ENCODE measurements at places on chromosomes 7 and 10.
A peak's percentile ranks its signal among the peaks of the same experiment; 100 is the strongest.

- peak; percentile 37 for DNase-seq
Measured at GRCh38 chr10:95504246-95504691, 56.9 kb downstream of the SORBS1 start.

DNA sequence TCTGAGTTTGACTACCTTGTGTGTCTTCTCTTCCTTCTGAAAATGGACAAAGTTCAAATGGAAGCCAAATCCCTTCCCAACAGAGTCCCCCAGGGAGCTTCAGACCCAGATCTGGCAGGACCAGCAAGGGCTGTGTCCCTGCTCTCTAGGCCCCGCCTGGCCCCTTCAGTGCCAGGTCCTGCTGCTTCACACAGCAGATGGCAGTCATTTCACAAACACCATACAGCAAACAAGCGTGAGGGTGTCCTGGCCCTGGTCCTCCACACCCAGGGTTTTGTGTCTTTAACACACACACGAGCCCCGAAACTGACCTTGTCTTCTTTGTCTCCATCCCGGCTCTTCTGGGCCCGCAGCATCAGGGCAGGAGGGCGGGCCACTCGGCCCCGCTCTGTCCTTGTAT, 145.0 kb downstream of the TCERG1L start:
- DNase-seq: no peak

DNA sequence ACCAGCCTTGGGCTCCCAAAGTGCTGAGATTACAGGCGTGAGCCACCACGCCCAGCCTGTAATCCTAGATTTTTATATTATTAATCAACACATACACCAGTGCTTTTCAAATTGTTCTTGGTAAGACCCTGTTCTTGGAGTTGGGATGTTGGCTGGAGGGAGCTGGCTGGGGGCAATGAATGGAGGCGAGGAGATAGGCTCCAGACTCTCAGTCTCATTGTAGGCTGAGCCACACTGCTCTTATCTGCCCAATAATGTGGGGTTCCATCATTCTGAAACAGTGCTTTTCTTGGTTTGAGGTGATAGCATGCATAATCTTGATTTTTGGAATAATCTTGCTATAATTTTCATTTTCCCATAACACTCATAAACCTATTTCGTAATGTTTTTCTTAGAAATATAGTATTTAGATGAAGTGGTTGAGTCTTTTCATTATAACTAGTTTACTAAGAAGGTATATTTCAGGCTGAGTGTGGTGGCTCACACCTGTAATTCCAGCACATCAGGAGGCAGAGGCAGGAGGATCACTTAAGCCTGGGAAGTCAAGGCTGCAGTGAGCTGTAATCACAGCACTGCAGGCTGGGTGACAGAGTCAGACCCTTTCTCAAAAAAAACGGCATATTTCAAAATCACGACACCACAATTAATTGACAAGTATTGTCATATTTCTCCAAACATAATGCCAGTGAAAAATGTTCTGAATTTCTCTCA, 65.1 kb upstream of the LYZL2 start:
- no peak for DNase-seq

GRCh38 chr7:157668221-157668883, 331.5 kb downstream of the DNAJB6 start:
- no peak for DNase-seq

GRCh38 chr7:157004521-157005455, 5.7 kb downstream of the MNX1 start:
- DNase-seq: no peak

DNA sequence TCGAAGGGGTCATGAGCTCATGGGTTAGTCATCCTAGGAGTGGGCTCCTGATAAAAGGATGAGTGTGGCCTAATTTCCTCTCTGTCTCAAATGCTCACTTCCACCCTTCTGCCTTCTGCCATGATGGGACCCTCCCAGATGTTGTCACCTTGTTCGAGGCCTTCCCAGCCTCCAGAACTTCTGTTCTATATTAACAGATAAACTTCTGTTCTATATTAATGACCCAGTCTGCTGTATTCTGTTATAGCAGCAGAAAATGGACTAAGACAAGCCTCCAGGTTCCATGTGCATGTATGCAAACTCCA, 583.2 kb downstream of the GLRX3 start:
- DNase-seq: no peak

- no peak for DNase-seq
Measured at GRCh38 chr7:135406918-135407317, 103.0 kb downstream of the CNOT4 start.

- no peak for DNase-seq
Measured at GRCh38 chr10:112115781-112116385, 67.7 kb downstream of the GPAM start.

GRCh38 chr10:47178537-47179290, 121.3 kb upstream of the GDF10 start:
- DNase-seq: no peak

GRCh38 chr10:17644485-17644943, 563 bp downstream of the STAM start:
- DNase-seq: peak; percentile 41

GRCh38 chr10:70940834-70941568, 52.6 kb upstream of the PCBD1 start:
- no peak for DNase-seq

DNA sequence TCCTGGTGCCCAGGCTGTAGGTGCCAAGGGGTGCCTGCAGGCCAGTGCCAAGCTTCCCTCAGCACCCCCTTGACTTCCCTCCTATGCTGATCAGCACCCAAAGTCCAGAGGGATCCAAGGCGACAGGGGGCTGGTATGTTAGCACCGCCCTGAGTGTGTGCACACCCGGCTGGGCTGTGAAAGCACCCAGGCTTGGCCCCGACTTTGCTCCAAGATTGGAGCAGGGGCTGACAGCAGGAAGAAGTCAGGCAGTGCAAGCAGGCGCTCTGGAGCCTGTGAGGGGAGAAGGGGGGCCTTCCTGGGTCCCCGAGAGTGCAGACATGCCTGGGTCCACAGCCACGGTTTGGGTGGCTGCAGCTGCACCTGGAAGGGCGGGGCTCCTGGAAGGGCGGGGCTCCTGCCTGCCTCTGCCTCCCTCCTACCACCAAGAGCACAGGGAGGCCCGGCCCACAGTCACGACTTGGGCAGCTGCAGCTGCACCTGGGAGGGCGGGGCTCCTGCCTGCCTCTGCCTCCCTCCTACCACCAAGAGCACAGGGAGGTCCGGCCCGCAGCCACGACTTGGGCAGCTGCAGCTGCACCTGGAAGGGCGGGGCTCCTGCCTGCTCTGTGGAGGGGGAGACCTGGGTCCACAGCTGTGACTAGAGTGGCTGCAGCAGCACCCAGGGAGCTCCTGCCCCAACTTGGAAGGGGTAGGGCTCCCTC, 30.2 kb upstream of the ZMYND11 start:
- no peak for DNase-seq

DNA sequence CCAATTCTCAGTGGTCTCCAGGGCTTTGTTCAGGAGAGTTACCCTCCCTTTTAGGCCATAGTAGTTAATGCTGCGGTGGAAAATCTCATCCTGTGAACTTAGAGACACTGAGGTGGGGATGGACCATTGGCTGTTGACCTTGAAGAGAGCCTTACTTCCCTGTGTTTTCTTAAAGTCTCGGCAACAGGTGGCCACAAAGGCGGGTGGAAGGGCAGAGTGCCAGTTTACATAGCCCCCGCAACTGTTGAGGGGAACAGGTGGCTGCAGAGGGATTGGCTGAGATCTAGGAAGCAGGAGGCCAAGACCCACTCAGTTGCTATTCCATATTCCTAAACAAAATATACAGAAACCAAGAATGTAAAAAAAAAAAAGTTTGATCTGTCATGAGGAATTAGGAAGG, 160.6 kb downstream of the ST7 start:
- no peak for DNase-seq

DNA sequence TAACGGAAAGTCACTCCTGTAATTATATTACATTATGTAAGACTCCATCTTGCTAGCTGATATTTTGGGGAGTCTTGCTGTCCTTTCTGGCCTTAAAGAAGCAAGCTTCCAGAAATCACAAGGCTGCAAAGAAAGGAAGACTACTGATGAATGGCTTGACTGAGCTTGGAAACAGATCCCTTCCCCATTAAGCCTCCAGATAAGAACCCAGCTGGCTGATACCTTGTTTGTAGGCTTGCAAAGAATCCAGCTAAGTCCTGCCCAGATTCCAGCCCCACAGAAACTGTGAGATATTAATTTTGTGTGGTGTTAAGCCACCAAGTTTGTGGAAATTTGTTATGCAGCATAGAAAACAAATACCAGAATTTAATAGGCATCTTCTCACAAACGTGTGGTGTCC, 49.9 kb upstream of the TMEM106B start:
- no peak for DNase-seq

GRCh38 chr10:50992972-50993766, 81.1 kb upstream of the PRKG1 start:
- DNase-seq: no peak

GRCh38 chr7:68438016-68438415, 1160.3 kb upstream of the AUTS2 start:
- DNase-seq: no peak

DNA sequence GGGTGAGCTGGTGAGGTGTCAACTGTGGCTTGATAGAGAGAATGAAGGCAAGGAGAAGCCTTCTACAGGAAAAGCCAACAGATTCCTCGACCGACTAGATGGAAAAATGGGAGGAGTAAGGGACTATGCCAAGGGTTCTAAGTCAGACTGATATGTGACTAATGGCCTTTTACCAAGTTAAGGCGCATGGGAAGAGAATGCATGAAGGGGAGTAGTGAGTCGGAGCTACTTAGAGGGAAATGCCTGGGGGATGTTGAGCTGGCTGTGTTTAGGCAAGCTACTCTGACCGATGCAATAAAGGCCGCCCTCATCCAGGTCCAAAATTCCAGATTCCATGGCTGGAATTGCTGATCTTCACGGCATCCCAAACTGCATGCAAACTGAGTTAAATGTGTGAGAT, 48.2 kb downstream of the APBB1IP start:
- no peak for DNase-seq

DNA sequence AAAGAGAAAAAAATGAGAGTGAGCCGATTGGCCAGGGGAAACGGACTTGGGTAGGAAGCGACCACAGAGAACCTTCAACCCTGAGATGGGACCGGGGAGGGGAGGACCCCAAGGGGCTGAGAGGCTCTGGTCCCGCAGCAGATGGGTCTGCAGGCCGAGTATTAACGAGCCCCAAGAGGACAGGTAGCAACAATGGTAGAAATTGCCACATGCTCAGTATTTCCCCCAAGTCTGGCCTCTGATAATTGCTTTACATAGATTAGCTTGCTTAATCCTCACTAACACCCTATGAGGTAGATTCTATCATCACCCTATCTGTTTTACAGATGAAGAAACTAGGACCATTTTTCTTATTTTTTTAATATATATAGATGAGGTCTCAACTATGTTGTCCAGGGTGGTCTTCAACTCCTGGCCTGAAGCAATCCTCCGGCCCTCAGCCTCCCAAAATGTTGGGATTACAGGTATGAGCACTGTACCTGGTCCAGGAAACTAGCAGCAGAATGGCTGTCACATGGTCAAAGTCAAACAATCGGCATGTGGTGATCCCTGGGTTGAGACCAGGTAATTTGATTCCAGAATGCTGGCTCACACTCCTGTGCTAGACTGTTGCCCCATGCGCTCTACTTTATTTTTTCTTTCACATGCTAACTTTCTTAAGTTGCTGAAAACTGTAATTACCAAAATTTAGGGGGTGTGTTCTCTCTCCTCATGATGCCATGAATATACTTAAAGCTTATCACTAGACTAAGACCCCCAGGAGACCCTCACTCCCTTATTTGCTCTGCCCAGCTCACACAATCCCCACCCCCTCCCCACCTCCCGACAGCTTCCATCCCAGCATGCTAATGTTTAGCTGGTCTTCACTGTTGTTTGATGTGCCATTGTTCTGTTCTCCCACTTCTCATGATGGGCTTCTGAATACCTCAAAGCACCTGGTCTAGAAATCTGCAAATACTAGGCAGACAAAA, 67.9 kb upstream of the AFAP1L2 start:
- DNase-seq: no peak

- no peak for DNase-seq
Measured at GRCh38 chr7:26375726-26376174, 84.1 kb downstream of the SNX10 start.

DNA sequence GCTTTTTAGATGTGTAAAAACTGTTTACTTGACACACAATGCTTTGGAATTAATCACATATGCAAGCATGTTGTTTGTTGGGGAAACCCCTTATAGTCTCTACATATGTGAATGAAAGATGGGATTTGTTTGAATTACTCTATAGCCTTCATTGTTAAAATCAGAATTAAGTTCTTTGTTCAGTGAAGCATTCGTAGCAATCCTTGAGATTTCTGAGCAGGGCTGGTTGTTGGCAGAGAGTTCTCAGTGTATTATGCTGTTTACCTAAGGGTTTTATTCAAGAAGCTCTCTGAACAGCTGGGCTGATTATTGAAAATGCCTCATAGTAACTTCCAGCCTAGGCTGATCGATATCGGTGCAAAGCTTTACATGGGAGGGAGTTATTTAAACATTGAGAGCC, 190.9 kb downstream of the VTI1A start:
- no peak for DNase-seq

DNA sequence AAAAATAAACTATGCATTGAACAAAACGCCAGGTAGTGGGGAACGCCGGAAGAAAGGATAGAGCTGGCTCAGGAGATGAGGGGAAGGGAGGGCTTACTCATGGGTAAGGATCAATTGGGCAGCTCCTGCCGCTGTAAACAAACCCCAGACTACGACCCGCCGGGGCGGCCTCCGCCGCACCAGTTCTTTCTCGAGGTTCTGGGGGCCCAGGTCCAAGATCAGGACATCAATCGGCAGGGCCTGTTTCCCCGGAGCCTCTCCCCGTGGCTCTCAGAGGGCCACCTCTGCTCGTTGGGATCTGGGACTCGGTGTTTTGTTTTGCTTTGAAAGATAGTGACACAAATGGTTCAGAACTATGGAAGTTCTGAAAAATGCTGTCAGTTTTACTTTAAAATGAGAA, 140.4 kb downstream of the ELFN1 start:
- DNase-seq: no peak

DNA sequence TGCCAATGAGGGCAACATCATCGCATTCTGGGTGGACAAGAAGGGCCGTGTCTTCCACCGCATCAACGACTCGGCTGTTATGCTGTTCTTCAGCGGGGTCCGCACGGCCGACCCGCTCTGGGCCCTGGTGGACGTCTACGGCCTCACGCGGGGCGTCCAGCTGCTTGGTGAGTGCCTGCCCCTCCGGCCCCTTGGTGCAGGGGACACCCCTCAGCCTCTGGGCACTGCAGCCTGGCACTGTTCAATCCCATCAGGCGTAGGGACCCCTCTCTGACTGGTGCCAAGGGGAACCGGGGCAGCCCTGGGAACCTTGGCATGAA, 78.1 kb downstream of the NEURL1 start:
- DNase-seq: no peak

- no peak for DNase-seq
Measured at GRCh38 chr10:106534441-106534840, 630.1 kb downstream of the SORCS1 start.

- DNase-seq: no peak
Measured at GRCh38 chr7:110372685-110373084, 718.2 kb upstream of the LRRN3 start.
